ENCODE measurements at places on chromosomes 16 and 17.
A peak's percentile ranks its signal among the peaks of the same experiment; 100 is the strongest.

GRCh38 chr16:53912155-53912554, 208.2 kb downstream of the FTO start:
- DNase-seq = no peak

DNA sequence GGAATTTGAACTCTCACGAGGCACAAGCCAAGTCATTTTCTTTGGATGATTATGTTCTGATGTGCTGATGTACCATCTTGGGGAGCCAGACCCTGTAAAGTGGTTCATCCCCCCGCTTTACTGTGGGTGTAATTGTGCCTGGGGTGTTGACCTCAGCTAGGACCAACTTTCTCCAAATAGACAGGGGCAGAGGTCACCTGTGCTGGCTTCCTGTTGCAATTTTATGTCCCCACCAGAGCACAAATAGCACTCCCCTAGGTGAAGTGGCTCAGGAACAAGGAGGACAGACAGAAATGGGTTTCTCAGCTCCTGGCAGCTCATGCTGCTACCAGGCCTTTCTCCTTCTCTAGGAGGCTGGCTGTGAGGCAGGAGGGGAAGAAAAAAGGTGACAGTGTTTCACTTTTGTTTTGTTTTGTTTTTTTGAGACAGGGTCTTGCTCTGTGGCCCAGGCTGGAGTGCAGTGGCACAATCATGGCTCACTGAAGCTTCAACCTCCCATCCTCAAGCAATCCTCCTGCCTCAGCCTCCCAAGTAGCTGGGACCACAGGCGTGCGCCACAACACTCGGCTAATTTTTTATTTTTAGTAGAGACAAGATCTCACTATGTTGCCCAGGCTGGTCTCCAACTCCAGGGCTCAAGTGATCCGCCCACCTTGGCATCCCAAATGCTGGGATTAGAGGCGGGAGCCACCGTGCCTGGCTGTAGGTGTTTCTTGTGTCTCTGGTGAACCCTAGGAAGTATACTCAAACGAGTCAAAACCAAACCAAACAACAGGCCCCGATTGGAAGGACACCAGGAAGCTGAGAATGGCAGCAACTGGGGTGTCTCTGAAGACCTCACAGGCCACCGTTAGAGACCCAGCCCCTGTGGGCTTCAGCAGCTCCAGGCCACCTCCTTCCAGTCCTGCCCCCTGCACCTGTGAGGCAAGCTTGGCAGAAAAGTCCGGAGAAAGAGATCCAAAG, 32.5 kb upstream of the WFIKKN2 start:
- no peak for DNase-seq

DNA sequence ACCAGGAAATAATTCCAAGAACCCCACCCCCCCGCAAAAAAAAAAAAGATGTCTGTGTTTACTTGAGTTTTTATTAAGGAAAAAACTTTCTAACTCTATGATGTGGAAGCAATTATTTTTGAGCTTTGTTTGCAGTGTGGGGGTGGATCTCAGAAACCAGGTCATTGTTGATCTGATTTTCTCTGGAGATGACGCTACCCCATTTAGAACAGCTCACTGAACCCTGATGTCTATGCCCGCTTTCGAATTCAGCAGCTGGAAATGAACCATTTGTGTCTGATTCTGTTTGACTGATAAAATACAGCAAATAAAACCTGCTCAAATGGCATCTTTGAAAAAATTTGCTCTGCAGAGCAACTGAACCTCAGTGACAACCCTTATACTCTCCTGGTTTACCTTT, 368.6 kb downstream of the GRIN2A start:
- DNase-seq = no peak

GRCh38 chr16:86427433-86427851, 82.9 kb upstream of the FOXF1 start:
- DNase-seq = no peak

- no peak for DNase-seq
Observed at GRCh38 chr17:18035704-18036103, 3.3 kb downstream of the ATPAF2 start.

GRCh38 chr16:16073891-16074881, 124.8 kb downstream of the ABCC1 start:
- DNase-seq = no peak

DNA sequence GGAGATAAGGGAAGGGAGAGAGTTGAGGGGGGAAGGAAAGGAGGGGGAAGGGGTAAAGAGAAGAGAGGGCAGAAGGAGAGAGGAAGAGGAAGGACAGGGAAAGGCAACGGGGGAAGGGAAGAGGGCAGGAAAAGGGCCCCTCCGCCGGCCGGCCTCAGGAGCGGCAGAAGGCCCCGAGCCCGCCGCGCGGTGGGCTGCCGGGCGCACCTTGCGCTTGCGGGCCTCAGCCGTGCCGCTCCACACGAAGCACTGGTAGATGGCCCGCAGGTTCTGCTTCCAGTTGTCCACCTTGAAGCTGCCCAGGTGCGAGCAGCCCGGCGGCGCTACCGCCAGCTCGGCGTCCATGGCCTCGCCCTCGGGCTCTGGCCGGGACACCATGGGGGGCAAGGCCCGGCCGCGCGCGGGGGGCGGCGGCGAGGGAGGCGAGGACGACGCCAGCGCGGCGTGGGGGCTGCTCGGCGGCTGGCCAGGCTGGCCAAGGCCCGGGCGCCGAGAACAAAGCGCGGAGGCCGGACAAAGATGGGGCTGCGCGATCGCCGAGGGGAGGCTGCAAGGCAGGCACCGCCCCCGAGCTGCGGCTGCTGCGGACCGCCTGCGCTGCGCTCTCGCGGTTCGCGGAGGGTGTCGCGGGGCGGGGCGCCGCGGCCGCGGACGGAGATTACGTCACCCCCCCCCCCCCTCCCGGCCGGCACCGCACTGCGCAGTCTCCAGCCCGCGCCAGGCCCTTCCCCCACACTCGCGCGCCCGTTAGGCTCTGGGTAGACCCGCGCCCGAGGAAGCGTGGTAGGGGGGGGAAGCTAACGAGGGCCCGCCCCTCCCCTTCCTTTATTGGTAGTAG, at the start of gene USP22:
TSS of gene USP22 (minus strand) at position 554 of the 838 bp plus-strand sequence. CDS start at position 378, 176 bp downstream.
- no peak for DNase-seq

- no peak for DNase-seq
Observed at GRCh38 chr17:55398689-55399088, 22.9 kb downstream of the MMD start.

GRCh38 chr17:8189041-8189710, 804 bp downstream of the BORCS6 start:
- DNase-seq = no peak

- DNase-seq = no peak
Observed at GRCh38 chr17:37740915-37741314, 3.9 kb downstream of the HNF1B start.

DNA sequence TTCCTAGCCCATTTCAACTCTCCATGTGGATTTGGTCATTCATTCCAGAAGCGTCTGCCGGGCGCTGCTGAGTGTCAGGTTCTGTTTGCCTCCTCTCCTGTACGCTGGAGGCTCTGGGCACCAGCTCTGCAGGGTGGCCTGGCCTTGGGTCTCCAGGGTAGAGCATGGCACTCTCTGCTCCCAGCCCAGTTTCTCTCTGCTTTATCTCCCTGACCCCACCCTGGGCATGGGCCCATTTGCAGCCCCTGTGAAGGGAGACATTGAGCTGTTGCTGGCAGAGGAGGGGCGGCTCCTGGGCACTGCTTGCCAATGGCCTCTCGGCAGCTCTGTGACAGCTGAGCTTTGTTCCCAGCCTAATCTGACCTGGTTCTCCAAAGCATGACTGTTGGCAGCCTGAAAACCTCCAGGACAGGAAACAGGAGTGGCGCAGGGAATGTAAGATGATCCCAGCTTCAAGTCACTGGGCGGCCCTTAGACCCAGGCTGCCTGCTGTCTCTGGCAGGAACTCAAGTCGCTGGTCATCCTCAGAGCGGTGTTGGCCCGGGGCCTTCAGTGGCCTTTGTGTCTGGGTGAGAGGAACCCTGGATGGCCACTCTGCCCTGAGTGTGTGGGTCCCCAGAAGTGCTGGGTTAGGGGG, 146.8 kb downstream of the SEC14L1 start:
- no peak for DNase-seq

DNA sequence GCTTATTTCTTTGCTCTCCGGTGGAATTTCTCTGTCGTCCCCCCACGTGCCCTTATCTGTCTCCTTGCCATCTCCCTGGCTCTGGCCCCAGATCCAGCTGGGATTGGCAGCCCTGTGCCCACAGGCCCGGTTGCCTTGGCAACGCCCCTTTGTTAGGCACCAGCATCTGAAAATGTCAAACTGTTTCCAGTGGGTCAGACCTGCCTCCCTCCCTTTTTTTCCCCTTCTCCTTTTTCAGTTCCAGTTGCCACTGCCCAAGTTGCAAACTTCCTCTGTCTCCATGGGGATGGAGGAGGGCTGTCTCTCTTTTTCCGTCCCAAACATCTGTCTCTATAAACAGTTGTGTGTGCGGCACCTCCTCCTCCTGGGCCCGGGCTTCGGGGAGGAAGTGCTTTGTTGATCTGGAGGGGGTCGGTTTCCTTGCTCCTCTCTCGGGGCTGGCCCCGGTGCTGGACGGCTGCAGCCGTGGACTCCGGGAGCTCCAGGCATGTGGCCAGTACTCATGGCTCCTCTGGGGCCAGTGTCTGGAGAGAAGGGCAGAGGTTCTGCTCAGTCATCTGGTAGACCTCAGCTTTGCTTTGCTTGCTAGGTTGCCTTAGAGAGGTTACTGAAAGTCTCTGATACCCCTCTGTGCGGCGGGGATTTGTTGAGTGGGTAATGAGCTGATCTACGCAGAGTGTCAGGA, 35.3 kb downstream of the SOCS3 start:
- DNase-seq = no peak

DNA sequence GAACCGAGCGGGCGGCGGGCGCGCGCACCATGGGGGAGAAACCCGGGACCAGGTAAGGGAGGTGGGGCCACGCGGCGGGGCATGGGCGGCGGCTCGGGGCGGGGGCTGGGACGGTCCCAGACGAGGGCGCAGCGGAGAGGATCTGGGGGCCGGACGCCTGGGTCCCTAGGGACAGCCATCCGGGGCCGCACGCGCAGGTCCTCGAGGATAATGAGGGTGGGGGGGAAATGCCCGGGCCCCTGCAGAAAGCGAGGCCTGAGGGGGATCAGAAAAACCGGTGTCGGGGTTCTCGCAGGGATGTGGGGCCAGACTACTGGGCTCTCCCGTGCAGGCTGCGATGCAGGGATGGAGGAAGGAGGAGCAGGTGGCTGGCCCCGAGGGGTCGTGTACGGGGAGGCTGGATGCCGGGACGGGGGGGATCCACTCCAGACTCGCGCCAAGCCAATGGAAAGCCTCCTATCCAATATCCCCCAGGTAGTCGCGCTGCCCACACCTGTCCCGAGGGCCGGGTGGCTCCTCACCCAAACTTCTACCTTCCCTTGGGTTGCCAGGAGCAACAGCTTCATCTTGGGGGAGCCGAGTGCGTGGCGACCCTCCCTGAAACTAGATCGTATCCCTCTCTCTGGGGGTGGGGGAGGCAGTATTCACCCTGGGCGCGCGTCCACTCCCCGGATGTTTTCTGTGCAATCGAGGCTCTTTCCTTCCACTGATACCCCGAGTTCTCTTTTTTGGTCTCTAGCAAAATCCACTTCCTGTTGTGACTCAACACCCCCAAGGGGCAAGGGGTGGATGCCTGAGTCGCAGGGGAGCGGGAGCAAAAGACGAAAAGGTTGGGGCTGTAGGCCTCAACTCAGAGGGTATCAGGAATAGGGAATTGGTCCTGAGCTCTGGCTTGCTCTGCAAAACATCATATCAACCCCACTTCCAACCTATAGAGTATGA, 532 bp downstream of the ARRB2 start:
- peak; percentile 32 for DNase-seq

DNA sequence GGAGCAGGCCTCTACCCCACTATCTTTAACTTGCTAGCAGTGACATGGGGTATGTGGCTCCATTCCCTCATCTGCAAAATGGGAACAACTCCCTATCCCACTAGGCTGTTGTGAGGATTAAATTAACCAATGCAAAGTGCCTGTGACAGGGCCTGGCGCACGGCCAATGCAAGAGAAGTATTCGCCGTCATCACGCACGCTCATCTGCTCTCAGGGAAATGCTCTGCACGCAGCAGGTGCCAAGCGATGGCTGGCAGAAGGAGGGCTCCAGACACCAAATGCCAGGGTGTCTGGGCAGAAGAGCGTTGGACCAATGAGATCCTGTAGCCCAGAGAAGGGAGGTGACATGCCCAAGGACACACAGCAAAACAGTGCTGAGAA, 17.3 kb downstream of the FAM83G start:
- DNase-seq = no peak

DNA sequence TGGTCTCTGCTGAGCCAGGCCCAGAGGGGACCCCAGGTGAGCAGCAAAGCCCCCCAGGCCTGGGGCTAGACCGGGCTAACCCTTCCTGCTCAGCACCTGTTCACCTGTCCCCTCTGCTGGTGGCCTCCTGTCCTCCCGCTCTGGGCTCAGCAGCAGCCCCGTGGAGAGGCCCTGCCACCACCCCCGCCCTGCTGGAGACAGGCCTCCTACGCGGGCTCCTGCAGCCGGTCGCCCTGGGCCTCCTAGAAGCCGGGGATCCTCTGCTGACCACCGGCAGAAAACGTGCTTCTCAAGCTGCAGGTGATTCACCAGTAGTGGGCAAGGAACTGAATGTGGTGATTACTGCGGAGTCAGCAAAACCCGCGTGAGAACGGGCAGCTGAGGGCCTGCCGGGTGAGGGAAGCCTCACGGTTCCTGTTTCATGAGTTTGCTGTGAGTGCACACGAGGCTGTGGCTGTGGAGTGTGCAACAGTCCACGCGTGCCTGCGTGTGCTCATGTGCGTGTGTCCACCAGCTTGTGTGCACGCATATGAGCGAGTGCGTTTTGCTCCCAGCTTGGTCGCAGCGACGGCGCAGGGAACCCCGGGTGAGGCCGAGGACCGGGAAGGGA, 792 bp downstream of the SECTM1 start:
- DNase-seq = no peak

- no peak for DNase-seq
Observed at GRCh38 chr16:69307091-69307490, 4.1 kb upstream of the VPS4A start.

Measured in activated CD4-positive, alpha-beta T cell treated with anti-CD3 and anti-CD28 coated beads, Interleukin-2, amount 50 U/mL, for 24 hours (primary cell).